Left renal pelvis (tissue), 4 donors: ENCODE measurements at places on chromosomes 5 and 9.
A peak's percentile ranks its signal among the peaks of the same experiment; 100 is the strongest.

DNA sequence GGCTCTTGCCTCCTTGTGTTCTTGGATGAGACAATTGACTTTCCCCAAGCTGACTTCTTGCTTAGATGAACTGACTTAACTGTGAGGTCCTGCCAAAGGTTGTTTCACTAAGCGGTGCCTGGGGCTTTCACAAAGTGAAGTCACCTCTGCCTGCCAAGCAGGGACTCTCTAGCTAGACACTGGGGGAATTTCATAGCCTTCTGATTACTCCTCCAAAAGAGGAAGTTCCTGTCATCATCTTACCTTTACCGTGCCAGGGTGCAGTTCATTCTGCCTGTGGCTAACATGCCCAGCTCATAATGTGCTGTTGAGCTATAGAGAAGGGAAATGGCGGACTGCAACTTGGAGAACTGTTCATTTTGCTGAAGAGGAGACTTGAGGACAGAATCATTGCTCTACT, 472.0 kb upstream of the WWC1 start:
- DNase-seq = no peak

DNA sequence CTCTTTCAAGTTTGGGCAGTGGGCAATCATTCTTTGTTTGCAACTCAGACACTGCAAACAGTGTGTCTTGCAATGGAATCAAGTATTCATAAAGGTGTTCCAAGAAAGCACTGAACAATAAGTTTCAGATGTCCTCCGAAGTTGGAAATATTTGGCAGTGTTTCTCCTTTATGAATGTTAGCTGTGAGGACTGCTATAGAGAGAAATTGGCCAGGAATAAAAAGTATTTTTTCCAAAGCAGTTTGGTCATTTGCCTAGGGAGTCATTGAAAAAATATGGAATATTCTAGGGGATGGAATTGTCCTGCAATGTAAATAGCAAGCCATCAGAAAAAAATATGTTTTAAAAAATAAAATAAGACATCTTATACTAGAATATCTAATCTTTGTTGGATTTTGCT, 688.6 kb upstream of the SEMA6A start:
- no peak for DNase-seq

DNA sequence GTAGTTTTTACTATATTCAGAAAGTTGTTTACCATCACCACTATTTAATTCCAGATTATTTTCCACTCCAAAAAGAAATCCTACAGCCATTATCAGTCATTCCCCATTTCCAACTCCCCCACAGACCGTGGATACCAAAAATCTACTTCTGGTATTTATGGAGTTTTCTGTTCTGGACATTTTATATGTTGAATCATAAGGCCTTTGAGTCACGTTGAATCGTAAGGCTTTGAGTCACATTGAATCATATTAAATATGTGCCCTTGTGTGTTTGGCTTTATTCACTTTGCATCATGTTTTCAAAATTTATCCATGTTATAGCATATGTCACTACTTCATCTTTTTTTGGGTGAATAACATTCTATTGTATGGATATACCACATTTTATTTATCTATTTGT, 454.1 kb upstream of the NUDT12 start:
- DNase-seq = no peak

DNA sequence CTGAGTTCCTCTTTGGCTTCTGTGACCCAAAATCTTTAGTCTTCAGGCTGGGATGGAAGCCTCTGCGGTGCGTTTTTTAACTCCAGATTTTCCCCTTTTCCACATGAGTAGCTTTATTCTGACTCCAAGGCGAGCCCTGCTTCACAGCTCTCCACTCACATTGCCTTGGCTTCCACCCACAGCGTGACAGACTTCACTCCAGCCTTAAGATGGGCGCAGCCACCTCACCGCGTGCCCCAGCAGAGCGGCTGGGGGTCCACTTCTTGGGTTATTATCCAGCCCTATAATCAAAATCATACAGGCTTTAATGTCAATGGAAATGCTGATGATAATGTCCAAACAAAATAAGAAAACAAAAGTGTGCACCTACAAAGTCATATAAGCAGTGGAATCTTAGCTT, 1.2 kb downstream of the EXOC3 start:
- no peak for DNase-seq

DNA sequence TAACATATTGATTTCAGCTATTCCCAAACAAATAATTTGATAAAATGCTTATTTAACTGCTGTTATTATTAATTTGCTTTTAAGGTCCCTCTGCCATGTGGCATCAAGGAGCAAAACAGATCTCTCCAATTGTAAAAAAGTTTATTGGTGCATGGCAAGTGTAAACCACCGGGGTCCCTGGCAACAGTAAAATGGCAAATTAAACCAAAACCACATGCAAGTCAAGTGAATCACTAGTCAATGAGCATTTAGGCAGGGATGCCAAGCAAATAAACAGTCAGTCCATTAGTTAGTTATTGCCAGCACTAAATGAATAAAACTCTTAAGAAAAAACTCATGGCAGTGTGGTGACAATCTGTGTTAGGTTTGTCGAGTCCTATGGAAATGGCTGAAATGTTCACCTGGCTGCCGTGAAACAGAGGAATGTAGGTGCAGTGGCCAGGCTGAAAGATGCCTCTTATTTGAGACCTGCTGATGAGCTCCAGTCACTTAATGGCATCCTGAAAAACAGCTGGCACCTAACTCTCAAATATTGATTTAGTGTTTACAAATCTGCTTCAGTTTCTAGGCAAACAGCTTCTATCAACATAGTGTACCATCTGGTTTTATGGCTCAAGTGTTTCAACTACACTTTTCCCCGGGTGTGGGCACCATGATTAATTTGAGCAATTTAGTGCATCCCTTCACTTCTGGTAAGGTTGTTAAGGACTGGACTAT, 296.5 kb upstream of the ITGA1 start:
- DNase-seq = no peak

DNA sequence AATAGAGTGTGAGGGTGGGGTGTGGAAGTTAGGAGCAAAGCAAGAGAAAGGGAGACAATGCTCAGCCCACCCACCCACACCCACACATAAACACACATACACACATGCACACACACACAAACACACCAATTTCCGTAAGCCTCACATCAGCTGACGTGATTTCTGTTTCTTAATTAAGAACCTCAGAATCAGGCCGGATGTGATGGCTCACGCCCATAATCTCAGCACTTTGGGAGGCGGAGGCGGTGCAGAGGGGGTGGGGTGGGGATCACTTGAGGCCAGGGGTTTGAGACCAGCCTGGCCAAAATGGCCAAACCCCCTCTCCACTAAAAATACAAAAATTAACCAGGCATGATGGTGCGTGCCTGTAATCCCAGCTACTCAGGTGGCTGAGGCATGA, 26.4 kb upstream of the PIK3R1 start:
- DNase-seq = no peak

DNA sequence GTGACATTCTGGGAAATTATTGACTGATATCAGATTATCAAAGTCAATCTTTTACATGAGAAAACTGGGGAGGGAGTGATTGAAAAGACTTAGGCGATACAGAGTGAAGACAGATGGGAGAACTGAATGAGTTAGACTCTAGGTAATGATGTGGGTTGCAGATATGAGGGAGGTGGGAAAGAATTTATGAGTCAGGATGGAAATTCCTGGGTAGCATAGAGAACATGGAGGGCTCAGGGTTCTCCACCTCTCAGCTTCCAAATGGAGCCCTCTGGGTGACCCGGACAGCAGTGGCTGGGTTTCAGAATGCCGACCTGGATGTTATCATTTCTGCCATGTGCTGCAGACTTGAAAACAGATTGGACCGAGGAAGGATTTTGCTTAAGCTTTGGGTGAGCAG, 75.4 kb upstream of the SHB start:
- no peak for DNase-seq

GRCh38 chr9:108813951-108814601, 41.7 kb downstream of the ACTL7B start:
- no peak for DNase-seq

- DNase-seq = peak; percentile 65
Observed at GRCh38 chr9:136520053-136520540, 25.8 kb downstream of the NOTCH1 start.

DNA sequence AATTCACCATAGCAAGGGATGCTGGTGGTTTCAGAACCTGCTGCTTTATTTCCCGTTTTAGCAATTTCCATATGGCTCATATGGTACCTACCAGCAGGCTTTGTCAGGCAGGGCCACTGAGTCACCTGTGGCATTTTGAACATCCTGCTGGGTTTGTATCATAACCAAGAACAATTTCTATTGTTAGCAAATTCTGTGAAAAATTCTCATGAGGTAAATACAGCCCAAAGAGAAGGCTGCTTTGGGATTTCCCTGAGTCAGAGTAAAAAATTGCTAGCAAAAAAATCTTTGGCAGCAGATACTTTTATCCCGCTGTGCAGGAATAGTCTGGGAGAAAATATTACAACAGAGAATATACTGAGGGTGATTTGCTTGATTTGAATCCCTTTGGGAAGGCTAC, 52.7 kb downstream of the PRR16 start:
- DNase-seq = no peak

DNA sequence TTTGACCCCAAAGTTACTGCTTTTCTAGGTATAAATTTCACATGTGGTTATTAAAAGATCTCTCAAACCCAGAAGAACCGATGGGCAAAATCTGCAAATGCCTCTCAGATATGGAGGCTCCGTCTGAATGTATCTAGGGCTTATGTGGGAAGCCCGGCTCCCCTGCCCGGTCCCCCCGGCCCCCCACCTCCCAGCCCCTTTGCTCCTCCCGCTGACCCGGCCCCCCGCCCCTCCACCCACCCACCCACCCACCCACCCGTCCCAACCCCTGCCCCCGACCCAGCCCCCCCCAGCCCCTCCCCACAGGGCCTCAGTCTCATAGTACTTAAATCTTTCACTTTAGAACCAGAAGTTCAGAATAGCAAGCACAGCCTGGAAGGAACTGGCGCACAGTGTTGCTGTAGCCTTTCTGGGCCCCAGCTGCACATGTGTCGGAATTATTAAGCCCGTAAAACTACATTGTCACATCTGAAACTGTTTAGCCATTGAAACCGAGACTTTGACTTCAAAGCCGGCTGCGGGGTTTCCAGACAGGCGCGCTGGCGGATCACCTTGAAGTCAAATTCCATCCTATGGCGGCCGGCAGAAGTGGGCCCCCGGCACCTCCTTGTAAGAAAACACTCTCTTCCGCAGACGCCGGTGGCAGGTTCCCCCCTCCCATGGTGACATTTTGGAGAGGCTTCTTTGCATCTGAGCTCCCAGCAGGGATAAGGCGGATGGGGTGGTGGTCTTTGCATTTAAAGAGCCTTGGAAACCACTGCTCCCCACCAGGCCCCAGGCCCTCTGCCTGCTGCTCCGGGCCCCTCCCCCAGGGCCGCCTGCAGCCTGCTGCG, 12.8 kb downstream of the NKD2 start:
- no peak for DNase-seq

- DNase-seq = no peak
Observed at GRCh38 chr9:26657958-26658357, 234.6 kb downstream of the CAAP1 start.

DNA sequence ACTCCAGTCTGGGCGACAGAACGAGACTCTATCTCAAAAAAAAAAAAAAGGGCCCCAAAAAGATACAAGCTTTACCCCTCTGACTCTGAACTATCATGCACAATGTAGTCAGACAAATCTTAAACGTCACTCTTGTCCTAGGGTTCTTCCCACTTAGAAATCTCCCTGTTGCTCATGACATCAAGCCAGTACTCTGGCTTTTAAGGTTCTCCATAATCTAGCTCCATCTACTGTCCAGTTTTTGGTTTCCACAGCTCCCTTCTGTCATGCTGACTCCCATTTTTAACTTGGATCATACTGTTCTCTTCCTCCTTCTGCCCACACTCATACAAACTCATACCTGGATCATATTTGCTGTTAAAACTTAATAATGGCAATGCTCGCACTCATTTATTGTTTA, 156.7 kb upstream of the TLX3 start:
- no peak for DNase-seq

GRCh38 chr5:32074401-32074800, 99.7 kb downstream of the GOLPH3 start:
- no peak for DNase-seq

- DNase-seq = no peak
Observed at GRCh38 chr5:159135896-159136531, 36.3 kb upstream of the EBF1 start.

DNA sequence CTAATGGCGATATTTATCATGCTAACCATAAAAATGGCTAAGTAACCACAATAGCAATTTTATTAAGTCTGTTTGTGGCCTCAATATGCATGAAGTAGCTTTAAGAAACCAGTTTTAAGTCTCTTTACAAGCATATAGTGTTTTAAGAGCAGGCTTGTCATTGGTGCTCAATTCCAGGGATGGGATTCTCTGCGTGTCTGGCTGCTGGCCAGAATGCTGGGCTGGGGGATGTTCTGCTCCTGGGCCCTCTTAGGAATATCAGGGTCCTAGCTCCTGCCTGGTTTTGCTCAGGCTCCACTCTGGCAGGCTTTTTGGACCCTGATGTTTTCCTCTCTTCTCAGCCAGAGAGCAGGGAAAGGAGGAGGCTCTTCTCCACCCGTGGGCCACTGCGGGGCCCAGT, 127.2 kb downstream of the PDE8B start:
- DNase-seq = peak; percentile 9

DNA sequence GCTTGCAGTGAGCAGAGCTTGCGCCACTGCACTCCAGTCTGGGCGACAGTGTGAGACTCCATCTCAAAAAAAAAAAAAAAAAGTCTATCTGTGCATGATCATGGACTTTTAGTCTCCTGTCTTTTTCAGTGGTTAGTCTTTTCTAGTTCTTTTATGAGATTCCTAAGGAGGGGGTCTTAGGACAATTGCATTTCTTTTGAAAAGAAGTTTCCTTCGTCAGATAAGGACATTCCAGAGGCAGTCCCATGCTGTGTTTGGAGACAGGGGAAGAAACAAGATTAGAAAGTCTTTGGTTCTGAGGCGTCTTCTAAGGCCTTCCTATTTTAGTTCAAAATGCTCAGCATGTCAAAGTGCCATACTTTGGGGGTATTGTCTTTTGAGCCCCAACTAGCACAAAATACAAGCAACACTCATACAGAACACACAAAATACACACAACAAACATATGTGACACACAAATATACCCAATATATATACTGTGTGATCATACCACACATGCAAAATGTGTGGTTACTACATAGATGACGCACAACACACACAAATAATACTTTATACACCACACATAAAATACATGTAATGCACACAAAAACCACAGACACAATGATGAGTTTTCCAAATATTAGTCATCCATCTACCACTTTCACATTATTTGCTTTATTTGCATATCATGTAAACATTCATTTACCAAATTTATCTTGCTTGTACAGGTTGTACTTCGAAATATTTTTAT, 394.5 kb downstream of the SPATA31D1 start:
- DNase-seq = no peak
